ENCODE measurements at places on chromosomes 12 and 14.

DNA sequence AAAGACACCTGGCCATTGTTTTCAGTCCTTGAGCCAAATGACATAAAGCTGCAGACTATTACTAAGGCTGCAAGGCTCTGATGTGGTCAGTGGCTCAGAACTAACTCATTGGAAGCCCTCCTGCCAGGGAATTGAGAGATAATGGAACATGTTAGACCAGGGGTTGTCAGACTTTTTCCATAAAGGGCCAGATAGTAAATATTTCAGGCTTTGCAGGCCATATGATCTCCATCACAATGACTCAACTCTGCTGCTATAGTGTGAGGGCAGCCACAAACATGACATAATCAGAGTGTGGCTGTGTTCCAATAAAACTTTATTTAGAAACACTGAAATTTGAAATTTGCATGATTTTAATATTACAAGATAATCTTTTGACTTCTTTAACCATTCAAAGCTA lies 140.3 kb downstream of the TMEM30B start:
- peak; percentile 82 for DNase-seq

DNA sequence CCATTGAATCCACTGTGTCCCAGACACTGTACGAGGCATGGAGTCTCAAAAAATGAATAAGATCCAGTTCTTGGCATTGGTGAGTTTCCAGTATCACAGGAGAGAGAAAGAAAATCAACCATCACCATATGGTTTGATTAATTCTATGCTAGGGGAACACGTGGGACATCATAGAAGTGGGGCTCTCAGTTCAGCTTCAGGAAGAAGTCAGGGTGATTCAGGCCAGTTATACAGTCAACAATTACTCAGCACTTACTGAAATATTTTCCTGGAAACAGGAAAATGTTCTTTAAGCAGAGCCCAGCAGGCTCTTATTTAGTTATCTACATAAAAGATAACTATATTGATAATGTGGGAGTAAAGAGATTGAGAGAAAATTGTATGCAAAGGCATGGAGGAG lies 407.2 kb downstream of the NOVA1 start:
- no peak for DNase-seq

DNA sequence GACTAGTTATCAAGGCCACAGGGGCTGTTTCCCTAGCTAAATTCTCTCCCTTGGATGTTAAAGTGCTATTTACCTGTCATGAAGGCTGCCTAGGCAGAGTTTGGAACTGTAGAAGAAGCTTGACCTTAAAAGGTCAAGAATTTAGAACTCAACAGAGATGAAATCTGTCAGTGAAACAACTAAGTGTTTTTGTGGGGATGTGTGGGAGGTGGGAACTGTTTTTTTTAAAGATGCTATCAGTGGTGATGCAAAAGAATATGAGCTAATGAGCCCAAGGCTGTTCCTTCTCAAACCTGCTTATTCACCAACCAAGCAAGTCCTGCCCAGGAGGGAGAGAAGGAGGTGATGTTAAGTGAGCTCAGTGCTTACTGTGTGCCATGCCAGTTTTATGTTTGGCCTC lies 40.8 kb upstream of the POC1B start:
- no peak for DNase-seq

DNA sequence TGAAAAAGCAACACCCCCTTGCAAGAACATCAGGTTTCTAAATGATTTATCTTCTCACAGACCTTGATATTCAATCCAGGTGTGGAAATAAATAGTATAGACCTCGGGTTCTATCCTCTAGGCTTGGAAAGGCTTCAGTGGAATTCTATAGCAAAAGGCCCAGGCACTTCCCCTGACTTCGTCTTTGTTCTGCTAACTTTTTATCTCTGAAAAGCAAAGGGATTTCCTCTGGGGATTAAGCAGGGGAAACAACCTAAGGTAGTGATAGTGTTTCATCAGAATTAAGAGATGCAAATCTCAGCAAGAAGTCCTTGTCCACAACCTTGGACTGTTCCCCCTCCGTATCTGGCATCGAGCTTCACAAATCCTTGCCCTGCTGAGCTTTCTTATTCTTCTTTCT lies 59.5 kb upstream of the DUSP6 start:
- no peak for DNase-seq

All from fibroblast of skin of scalp (primary cell).